Tibial nerve (tissue), 4 donors: ENCODE measurements at places on chromosomes 3 and 15. TPM values are rescaled to one million over a fixed set of nuclear protein-coding genes. Genes with fewer than 3 reads are reported as not detected.

TRIM42 gene
- total RNA-seq: not detected

- H3K4me3 ChIP-seq: no peak overlapping the region
- DNase-seq: no peak
- H3K36me3 ChIP-seq: peaks cover 7% of the 10 kb centered on the region
These were observed 531.4 kb downstream of the FOXP1 start for GRCh38 chr3:71051893-71052687.

GRCh38 chr3:193132964-193133363 lies 108.1 kb upstream of the PLAAT1 start:
- H3K36me3 ChIP-seq: no peaks in the 10 kb centered on the region
- H3K27me3 ChIP-seq: no peaks in the 10 kb centered on the region
- H3K27ac ChIP-seq: no peak overlapping the region
- peaks cover 11% of the 10 kb centered on the region for H3K4me1 ChIP-seq
- no peak for DNase-seq

GRCh38 chr3:167409611-167410010 lies 29.5 kb upstream of the ZBBX start:
- no peaks in the 10 kb centered on the region for H3K36me3 ChIP-seq
- no peak overlapping the region for H3K4me3 ChIP-seq
- no peaks in the 10 kb centered on the region for H3K4me1 ChIP-seq
- no peak overlapping the region for H3K27ac ChIP-seq
- no peaks in the 10 kb centered on the region for H3K27me3 ChIP-seq
- no peak for DNase-seq

LRRIQ4 gene
- total RNA-seq: not detected

DNA sequence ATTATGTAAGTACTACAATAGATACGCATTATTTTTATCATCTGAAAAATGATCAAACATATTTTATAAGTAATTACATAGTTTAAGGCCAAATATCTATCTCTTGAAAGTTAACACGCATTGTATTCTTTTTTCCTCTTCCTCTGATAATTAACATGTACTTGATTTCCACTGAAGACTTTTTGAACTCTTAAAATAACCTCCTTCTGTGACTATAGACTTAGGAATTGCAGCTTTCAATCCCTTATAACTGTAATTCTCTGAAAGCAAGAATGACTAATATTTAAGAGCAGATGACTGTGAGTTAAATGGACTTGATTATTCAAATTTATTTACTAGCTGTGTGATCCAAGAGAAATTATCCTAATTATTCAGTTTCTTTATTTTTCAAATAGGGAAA lies 730.6 kb upstream of the NECTIN3 start:
- no peak overlapping the region for H3K4me3 ChIP-seq
- no peak overlapping the region for H3K27ac ChIP-seq
- H3K36me3 ChIP-seq: no peaks in the 10 kb centered on the region
- no peaks in the 10 kb centered on the region for H3K27me3 ChIP-seq
- DNase-seq: no peak

- no peaks in the 10 kb centered on the region for H3K4me1 ChIP-seq
- no peak overlapping the region for H3K27ac ChIP-seq
- H3K4me3 ChIP-seq: no peak overlapping the region
- no peaks in the 10 kb centered on the region for H3K36me3 ChIP-seq
- H3K27me3 ChIP-seq: no peaks in the 10 kb centered on the region
These were observed 9.6 kb downstream of the C3orf18 start for GRCh38 chr3:50557915-50558314.

CCDC54 gene
- not detected for total RNA-seq

GRCh38 chr15:44094781-44095180 lies 100.3 kb downstream of the FRMD5 start:
- H3K4me3 ChIP-seq: no peak overlapping the region
- no peaks in the 10 kb centered on the region for H3K36me3 ChIP-seq
- H3K4me1 ChIP-seq: peaks cover 5% of the 10 kb centered on the region
- H3K27me3 ChIP-seq: no peaks in the 10 kb centered on the region
- no peak overlapping the region for H3K27ac ChIP-seq

DNA sequence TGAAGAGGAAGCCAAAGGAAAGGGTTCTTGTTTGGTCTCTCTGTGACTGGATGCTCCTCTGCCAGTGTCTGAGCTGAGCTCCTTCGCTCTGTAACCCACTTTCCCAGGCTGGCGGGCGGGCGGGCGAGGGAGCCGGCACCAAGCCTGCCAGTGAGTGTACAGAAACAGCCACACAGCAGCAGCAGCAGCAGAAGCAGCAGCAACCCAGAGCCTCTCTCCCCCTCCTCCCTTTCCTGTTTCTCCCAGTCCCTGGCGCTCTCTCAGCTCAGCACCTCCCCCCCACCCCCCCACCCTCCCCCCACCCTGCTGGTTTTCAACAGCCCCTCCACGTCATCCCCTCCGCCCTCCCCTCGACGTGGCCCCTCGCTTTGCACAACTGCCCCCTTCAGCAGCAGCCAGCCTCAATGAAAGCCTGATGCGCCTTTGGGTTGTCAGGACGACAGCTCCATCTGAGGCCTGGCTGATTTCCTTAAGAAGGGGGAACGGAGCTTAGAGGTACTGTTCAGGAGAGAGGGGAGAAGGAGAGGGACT lies at the start of gene LSAMP:
Gene LSAMP, minus strand, starts transcription at position 177 of the 531 bp plus-strand sequence.
- no peaks in the 10 kb centered on the region for H3K4me1 ChIP-seq
- H3K36me3 ChIP-seq: no peaks in the 10 kb centered on the region
- no peaks in the 10 kb centered on the region for H3K27me3 ChIP-seq

SLC25A38 gene
- 21.9 TPM for total RNA-seq
